ENCODE measurements at places on chromosomes 16 and 17.

DNA sequence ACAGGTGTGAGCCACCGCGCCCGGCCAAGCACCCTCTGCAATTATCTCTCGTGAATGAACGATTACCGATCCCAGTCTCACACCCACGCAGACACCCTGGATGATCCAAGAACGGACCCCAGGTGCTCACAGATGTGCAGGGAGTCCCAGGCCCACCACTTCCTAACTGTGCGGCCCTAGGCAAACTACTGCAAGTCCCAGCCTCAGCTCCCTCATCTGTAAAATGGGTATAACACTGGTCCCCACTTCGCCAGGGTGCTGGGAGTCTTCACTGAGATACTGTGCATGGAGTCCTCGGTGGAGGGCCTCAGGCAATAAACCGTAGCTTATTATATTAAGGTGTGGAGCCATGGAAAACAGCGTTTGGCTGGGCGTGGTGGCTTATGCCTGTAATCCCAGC is 21.6 kb upstream of the PITPNA start:
- DNase-seq: no peak

DNA sequence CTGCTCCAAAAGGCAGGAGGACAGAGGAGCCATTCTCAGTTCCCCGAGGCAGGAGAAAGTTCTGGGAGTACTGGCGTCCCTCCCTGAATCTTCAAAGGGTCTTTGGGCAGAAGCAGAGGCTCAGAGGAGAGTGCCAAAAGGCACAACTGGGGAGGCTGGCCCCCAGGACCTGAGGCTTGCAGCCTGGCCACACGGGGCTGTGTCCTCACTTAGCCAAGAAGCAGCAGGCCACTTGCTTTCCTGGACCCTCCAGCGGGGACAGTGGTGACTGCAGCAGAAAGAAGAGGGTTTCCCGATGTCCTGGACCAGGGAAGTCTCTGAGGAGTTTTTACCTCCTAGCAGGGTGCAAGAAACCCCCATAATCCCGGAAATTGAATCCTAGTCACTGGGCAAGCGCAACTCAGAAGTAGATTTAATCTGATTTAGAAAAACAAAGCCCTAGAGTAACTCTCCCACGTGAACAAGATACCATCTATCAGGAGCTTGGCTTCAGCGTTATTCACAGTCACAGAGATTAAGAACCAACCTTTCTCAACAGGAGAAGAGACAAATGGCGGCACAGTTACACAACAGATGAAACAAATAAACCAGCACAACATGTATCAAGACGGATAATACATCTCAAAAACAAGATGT is 25.5 kb upstream of the BCO1 start:
- no peak for DNase-seq

DNA sequence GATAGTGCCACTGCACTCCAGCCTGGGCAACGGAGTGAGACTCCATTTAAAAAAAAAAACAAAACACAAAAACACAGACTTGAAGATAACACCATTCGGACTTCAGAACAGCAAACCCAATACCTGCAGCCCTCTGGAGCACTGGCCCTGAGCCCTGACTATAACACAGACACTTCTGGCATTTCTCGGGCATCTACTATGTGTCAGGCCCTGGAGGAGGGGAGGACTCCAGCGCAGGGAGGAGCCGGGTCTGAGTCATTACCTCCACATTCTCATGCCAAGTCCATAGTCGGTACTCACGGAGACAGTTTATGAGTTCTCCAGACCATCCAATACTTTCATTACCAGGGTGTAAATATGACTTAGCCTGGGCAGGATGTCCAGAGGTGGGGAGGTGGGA is 48.8 kb downstream of the PITPNM3 start:
- DNase-seq: no peak

DNA sequence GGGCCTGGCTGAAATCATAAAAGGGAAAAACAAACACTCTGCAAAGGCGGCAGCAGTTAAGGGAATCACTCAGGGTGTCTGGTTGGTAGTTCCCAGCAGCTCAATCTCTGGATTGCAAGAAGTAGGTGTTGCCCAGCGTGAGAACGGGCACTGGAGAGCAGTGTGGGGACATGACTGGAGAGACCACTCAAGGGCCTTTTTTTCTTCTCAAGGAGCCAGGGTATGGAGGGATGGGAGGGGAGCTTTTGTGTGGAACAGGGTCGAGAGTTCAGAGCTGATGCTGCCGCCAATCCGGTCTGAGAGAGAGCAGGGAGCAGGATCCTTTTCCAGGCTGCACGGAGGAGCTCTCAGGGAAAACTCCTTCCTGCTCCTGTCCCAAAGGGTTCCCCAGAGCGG is 15.2 kb downstream of the SCNN1B start:
- no peak for DNase-seq

DNA sequence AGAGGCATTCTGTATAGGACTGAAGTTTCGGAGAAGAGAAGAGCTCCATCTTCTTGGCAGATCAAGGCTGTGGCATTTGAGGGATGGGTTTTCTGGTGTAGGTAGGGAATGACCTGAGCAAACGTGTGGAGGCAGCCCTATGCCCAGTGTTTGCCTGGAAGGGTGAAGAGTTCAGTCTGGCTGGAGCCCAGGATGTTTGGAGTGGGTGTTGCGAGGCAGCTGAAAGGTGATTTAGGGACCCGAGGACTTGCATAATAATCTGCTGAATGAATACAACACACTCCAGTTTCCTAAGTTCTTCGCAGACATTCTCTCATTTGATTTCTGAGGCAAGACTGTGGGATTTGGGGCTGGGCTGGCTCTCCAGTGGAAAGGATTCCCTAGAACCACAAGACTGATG is 186.2 kb downstream of the CYLD start:
- DNase-seq: no peak

- DNase-seq: peak; percentile 2
Measured at GRCh38 chr16:4734730-4735535, 596 bp downstream of the DNAAF8 start.

GRCh38 chr17:28928061-28928460 is 23.3 kb downstream of the PHF12 start:
- DNase-seq: no peak

DNA sequence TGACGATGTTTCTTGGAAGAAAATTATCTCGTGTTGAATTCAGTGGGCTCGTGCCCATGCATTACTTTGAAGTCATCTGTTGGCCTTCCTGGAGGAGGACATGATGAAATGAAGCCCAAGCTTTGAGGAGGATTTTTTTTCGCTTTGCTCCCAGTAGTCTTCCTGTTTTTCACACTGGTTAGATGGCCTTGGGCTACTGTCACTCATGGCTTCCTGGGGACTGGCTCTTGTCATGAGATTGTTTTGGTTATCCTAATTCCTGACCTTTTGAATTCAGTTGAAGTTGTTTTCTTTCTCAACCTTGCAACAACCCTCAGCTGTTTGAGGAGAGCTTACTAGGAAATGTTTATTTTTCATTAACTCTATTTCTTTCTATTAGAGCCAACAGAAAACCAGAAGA is 430.7 kb downstream of the HS3ST3B1 start:
- DNase-seq: no peak

Measured in NCI-H1048 (cell line).